ENCODE measurements at places on chromosomes 3 and 15. TPM values are rescaled to one million over a fixed set of nuclear protein-coding genes. Genes with fewer than 3 reads are reported as not detected.

DNA sequence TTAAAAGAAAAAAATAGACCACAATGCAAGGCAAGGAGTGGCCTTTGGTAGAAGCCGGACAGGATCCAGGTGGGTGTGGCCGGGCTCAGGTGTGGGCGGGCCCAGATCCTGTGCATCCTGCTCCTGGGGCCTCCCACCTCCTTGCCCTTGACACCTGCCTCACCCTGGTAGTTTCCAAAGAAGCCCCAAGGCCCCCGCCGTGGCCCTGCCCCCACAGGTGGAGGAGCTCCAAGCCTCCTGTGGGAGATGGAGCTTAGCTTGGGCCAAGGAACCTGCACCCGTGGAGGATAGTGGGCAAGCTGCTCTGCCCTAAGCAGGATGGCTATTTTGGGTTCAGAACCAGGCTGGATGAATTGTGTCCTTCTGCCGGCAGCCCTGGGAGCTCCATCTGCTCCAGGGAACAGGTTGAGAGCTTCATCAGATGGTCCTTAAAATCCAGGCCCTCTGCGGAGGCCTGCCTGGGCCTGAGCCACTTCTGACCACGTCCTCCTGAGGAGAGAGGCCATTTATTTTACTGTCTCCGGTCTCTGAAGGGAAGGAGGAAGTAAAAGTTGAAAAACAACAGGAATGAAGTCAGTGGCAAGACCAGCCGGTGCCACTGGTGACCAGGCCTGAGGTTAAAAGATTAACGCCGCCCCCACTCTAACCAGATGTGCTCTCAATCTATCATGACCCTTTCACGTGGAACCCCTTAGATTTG, 53.9 kb upstream of the KLF13 start:
- DNase-seq = no peak
- H3K27ac ChIP-seq = no peak overlapping the region
- no peaks in the 10 kb centered on the region for H3K27me3 ChIP-seq
- H3K4me1 ChIP-seq = peaks cover 42% of the 10 kb centered on the region

DNA sequence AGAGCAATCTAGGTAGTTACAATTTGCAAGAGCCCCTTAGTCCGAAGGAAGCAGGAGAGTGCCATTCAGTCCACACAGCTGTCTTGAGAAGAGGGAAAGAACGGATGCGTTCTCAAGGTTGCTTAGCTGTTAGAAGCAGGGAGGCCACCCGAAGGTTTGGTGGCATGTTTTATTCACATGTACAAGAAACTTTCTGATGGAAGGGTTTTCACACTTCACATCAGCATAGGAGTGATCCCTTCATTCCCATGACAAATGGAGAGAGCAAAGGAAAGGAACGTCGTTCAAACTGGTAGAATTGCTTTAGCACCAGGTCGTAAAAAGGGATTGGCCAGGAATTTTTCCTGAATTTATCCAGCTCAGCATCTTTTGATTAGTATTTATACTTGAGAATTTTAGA, 53.5 kb downstream of the TRIM71 start:
- H3K4me3 ChIP-seq = no peak overlapping the region
- peaks cover 31% of the 10 kb centered on the region for H3K27me3 ChIP-seq
- no peaks in the 10 kb centered on the region for H3K4me1 ChIP-seq
- no peak overlapping the region for H3K27ac ChIP-seq
- DNase-seq = no peak
- H3K36me3 ChIP-seq = no peaks in the 10 kb centered on the region

Gene POC1A
- total RNA-seq = 24.8 TPM

DNA sequence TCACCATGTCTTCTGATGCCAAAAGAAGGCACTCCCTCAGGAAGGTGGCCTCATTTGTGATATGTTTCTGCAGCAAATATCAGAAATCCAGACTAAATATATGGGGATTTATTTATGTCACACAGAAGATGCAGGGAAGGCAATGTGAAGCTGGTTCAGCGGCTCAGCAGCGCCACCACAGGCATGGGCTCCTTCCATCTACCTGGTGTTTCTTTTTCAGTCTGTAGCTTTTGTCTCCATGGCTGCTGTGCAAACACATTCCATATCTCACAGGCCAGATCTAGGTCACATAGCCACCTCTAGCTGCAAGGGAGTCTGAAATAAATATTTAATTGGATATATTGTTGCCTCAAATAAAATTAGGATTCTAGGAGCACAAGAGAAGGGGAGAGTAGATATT, 502.1 kb upstream of the IL12A start:
- H3K4me1 ChIP-seq = no peaks in the 10 kb centered on the region
- H3K4me3 ChIP-seq = no peak overlapping the region
- no peaks in the 10 kb centered on the region for H3K36me3 ChIP-seq
- H3K27ac ChIP-seq = no peak overlapping the region

Measured in activated CD4-positive, alpha-beta memory T cell treated with anti-CD3 and anti-CD28 coated beads, Interleukin-2, amount 10 ng/mL, durations not matched to agents 7 days and 5 days (primary cell).